Activated T-cell treated with anti-CD3 and anti-CD28 coated beads for 24 hours (primary cell): ENCODE measurements at places on chromosomes 4 and X.
A peak's percentile ranks its signal among the peaks of the same experiment; 100 is the strongest.

GRCh38 chr4:36164900-36165630, 79.2 kb downstream of the ARAP2 start:
- DNase-seq = no peak

GRCh38 chr4:53015681-53016080, 153.6 kb downstream of the RASL11B start:
- no peak for DNase-seq

DNA sequence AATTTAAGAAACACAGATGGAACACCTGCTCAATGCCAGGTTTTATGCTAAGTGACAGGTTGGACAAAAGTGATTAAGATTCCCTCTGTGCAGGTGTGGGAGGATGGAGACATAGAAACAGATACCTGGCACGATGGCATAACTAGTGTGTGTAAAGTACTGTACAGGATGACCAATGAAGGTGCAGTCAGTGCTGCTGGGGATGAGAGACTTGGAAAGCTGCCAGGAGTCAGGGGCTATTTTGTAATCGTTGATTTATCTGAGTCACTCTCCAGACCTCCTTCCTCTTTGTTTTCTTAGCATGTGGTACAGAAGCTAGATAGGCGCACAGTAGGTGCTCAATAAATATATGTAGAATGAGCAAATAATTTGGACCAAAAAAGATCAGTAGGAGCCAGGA, 58.2 kb downstream of the CWH43 start:
- no peak for DNase-seq

GRCh38 chr4:127174616-127175015, 458.1 kb upstream of the INTU start:
- DNase-seq = no peak

DNA sequence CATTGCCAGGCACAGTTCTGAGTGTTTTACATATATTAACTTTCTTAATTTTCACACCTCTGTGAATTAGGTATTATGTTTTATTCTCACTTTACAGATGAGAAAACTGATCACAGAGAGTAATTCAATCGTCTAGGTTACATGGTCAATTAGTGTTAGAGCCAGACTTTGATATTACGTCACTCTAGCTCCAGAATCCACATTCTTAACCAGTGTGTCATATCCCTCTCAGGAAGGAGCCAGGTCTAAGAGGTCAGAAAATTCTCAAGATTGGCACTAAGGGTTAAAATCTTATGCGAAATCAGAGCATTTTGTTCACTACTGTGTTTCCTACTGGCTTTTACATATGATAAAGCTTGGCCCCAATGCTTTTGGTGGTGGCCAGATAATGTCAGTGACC, 7.4 kb downstream of the DMP1 start:
- no peak for DNase-seq

GRCh38 chrX:79133904-79134303, 10.6 kb upstream of the GPR174 start:
- DNase-seq = no peak

- no peak for DNase-seq
These were observed 180.4 kb downstream of the NR3C2 start for GRCh38 chr4:148261848-148262247.

GRCh38 chr4:113339430-113339813, 290.0 kb downstream of the ANK2 start:
- DNase-seq = no peak

DNA sequence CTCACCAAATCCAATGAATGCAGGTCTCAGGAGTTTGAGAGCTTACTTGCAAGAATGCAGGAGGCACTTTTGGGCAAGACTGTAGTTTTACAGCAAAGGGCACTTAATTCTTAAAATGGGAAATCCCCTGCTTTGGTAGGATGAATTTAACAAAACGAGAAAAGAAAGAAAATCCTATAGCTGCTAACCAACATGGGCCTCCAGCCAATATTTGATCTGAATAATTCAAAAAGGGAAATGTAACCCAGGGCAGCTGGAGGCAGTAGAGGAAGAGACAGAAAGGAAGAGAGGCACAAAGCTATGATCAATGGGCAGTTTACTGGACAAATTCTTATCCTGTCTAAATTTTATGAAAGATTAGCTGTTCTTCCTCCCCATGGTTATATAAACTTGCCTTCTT, 142.3 kb downstream of the SH3KBP1 start:
- no peak for DNase-seq

DNA sequence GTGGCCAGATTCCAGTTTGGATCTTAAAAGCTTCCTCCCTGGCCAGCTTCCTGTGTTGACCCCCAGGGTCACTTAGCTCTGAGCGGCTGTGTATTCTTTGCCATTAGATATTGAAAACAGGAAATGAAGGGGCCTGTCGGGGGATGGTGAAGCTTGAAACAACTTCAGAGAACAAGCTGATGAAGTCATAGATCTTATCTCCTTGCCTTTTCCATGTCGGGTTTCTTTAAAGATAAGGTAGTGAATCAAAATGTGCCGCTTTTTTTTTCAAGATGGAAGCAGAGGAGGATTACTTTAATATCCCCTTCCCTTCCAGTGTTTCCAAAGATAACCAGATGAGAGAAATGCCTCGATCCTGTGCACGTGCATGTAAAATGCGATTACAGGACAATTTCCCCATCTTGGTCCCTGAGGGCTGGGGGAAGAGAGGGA, 508.5 kb downstream of the MID1IP1 start:
- DNase-seq = peak; percentile 30

DNA sequence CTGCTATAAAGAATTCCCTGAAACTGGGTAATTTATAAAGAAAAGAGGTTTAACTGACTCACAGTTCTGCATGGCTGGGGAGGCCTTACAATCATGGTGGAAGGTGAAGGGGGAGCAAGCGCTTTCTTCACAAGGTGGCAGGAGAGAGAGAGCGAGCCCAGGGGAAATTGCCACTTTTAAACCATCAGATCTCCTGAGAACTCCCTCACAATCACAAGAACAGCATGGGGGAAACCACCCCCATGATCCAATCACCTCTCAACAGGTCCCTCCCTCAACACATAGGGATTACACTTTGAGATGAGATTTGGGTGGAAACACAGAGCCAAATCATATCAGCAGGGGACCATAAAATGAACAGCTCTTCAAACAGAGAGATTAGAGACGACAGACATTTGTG, 198.6 kb downstream of the MAGEB5 start:
- DNase-seq = no peak

DNA sequence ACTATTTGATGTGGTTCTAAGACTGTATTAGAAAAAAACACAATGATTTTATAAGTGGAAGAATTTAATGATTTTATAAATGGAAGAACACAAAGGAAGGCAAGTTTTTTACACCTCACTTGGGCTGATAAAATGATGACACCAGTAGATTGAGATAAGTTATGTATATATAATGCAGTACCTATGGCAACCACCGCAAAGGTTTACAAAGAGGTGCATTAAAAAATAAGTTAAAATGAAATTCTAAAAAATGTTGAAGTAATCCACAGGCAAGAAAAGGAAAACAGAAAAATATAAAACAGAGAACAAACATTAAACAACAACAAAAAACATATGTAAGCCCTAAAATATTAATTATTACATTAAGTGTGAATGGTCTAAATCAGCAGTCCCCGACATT, 490.9 kb upstream of the AADAT start:
- no peak for DNase-seq

- no peak for DNase-seq
These were observed 49.3 kb upstream of the CD40LG start for GRCh38 chrX:136598631-136599030.

GRCh38 chr4:108483650-108484049, 136.7 kb upstream of the RPL34 start:
- DNase-seq = no peak

DNA sequence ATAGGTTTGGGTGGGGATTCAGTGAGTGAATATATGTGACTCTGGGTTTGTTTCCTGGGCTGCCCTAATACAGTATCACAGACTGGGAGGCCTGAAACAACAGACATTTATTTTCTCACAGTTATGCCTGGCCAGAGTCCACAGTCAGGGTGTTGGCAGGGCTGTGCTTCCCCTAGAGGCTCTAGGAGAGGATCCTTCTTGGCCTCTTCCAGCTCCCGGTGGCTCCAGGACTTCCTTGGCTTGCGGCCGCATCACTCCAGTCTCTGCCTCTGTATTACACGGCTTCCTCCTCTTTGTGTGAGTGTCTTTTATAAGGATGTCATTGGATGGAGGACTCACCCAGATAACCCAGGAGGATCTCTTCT, 5.2 kb upstream of the JAKMIP1 start:
- no peak for DNase-seq

DNA sequence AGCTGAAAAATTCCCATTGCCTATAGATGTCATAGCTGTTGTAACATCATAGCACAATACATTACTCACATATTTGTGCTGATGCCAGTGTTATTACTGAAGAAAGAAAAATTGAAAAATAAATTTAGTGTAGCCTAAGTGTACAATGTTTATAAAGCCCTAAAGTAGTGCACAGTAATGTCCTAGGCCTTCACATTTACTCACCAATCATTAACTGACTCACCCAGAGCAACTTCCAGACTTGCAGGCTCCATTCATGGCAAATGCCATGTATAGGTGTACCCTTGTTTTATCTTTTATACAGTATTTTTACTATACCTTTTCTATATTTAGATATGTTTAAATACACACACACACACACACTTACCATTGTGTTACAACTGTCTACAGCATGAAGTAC, 265.4 kb upstream of the MAGEB18 start:
- DNase-seq = no peak

- DNase-seq = no peak
These were observed 5.4 kb downstream of the PNMA6E start for GRCh38 chrX:153395613-153396319.

- no peak for DNase-seq
These were observed 88.5 kb upstream of the ADRA2C start for GRCh38 chr4:3677748-3678070.

DNA sequence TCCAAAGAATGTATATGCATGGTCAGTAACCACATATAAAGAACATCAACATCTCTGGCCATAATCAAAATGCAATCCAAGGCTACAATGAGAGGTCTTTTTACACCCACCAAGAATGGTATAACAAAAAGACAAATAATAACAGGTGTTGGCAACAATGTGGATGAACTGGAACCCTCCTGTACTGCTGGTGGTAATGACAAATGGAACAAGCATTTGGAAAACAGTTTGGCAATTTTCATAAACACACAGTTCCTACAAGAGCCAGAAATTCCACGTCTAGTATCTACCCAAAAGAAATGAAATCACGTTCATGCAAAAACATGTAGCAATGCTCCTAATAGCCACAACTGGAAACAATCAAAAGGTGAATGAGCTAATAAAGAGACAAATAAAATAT, 11.7 kb downstream of the UGT2B4 start:
- no peak for DNase-seq

DNA sequence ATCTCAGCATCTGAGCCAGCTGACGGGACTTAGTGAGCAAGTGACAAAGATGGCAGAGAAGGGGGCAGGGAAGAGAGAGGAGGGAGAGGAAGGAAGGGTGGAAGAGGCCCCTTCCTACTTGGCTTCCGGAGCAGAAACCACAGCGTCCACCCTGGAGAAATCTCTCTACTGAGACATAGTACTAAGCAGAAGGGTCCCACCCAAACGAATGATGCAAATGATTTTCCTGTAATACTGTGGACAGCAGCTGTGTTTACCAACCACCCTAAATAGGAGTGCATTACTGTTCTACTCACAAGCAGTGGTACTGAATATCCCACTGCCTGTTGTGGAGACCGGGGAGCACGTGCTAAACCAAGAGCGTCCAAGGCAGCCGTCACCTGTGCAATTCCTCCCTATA, 29.4 kb downstream of the DTHD1 start:
- no peak for DNase-seq

GRCh38 chrX:136850441-136851175, 29.9 kb downstream of the RBMX start:
- DNase-seq = no peak

DNA sequence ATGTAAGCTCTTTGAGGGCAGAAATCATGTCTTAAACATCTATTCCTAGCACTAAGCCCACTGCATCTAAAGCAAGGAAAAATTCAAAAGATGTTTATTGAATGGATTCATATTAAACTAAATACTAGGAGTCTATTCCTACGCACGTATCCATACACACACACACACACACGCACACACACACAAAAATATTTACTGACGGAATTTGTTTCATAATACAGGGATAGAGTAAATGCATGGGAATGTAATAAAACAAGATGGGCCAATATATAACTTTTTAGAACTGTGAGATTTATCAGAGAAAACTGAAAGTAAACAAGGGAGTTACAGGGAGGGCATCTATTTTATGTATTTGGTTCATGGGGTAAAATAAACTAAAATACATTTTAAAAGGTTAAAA, 57.6 kb downstream of the WDFY3 start:
- no peak for DNase-seq

DNA sequence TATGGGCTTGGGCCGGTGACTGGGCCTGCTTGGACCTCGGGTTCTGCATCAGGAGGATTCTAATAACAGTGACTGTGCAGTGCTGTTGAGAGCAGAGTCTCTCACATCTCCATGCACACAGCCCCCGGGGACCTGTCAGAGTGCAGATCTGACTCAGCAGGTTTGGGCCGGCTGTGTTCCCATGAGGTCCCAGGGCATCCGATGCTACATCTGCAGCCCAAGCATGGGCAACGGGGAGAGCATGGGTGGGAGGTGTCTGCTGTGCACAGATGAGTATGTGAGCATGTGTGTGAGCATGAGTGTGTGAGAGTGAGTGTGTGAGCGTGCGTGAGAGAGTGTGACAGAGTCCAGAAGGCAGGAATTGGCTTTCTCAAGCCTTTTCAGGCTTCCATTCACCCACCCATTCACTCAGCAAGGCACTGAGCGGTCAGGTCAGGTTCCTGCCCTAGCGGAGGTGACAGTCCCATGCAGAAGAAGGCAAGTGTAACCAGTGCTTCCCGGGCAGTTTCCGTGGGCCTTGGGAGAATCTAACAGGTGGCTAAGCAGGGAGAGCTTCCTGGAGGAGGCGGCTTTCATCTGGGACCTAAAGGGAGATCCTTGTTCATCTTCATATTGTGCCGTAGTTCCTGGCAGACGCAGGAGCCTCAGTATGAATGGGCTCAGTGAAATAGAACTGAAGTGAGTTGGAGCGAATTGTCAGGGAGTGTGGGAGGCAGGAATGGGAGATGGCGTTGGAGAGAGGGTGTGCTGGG, 62.6 kb downstream of the SORCS2 start:
- no peak for DNase-seq

DNA sequence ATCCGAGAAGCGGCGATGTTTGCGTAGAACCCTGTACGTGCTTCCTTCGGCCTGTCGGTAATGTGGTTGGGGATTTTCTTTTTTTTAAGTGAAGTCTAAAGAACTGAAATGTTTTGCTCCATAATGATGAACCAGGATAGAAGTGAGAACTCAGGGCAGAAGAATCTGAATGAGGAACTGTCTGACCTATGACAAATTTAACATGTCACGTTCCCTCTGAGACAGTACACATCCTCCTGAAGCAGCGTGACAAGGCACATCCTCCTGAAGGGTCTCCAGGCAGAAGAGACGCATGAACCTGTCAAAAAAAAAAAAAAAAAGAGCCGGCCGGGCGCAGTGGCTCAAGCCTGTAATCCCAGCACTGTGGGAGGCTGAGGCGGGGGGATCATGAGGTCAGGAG, 6.2 kb downstream of the CSF2RA start:
- no peak for DNase-seq

DNA sequence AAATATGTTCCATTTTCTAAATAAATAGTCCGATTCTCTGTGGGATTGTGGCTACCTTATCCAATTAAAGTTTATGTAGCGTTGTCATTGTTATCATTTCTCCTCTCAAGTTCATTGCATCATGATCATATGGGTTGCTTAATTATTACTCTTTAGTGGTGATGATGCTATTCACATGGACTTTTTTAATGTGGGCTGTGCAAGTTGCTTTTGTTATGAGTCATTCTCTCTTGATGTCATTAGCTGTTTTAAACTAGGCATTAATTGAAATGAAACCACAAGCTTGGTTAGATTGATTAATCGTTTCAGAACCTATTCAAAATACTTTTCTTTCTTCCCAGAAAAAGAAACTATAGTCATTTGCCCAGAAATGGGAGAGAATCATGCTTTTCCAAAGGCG, 38.2 kb downstream of the NHS start:
- DNase-seq = no peak
